ENCODE measurements at places on chromosomes 7 and 10.

DNA sequence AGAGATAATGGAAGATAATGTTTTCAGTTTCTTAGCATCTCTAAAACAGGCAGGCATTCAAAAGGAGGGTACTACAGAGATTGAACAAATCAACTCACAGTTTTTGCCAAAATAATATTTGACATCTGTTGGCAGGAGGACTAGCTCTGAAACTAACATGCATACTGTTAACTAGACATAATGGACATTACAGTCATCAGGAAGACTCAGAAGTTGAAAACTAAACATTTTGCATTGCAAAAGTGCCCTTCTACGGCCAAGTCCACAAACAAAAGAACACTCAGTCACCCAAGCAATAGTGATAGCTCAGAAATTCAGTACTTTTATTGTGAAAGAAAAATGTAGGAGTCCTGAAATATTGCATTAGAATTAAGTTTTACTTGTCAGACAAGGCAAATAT lies 399.0 kb downstream of the HGF start:
- DNase-seq, result no peak

DNA sequence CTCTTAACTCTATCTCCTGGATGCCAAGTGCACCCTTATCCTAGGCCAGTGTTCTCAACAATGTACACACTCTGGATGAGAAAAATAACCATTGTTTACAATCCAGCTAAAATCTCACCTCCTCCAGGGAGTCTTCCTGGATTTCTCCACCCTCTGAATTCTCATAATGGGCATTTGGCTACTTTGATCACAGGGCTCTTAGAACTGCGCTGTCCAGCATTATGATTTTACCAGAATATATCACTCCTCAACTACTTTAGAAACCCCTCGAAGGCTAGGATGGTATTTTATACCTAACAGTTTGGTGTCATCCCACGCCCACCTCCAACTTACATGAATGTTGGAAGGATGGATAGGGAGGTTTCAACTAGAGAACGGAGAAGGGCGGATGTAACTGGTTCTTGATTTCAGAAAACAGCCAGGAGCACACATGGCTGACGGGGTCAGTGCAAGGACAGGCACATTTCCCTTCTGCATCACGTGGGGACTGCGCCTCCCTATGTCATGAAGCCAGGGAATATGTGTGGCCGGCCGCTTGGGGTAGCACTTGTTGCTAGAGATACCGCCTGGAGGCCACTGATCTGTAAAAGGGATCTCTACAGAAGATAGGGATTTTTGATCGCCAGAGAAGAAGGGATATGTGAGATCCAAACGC lies 1.2 kb upstream of the ATP6V0E2 start:
- DNase-seq, result peak; percentile 87

GRCh38 chr10:110058212-110058611 lies 50.4 kb downstream of the ADD3 start:
- DNase-seq, result no peak

DNA sequence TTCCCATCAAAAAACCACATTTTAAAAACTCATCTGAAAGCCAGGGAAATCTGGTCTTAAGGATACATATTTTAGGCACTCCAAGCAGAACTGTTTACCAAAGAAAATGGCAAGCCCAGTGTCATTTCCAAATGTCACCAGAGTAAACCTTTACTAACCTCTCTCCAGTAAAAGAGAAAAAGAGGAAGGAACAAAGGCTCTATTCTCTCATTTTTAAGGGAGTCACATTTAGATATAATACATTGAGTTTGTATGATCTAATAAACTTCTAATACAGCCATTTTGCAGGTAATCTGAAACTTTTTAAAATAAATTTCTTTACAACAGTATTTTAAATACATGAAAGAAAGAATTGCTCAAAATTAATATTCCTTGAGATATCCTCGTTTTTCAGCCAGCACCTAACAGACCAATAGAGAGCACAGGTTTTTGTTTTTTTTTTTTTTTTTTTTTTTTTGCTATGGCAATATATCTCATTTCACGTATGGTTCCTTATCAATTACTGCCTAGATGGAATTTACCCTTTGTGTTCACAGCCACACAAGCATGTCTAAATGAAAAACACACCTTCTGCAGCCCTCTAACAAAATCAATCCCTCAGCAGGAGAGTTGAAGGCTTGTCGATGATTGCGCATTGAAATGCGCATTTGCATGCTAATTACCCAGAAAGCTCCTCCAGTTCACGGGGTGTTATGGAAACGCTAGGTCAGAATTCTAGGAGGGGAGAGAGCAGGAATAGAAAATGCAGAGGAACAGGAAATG lies 39.8 kb upstream of the MSRB2 start:
- no peak for DNase-seq

DNA sequence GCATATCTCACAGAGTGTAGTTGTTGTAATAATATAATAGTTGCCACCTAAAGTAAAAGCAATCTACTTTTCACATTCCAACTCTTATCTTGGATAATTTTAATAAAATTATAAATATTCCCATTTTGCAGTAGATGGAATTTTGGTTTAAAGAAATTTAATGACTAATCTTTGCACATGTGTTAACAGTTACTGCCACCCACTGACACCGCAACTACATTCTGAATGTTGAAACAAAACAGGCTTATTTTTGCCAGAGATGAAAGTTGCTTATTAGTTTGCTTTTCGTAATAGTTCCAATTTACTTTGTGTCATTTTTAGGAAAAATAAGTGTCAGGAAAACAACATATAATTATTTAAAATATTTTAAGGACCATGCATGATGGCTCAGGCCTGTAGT lies 557.5 kb upstream of the PCDH15 start:
- DNase-seq, result no peak

DNA sequence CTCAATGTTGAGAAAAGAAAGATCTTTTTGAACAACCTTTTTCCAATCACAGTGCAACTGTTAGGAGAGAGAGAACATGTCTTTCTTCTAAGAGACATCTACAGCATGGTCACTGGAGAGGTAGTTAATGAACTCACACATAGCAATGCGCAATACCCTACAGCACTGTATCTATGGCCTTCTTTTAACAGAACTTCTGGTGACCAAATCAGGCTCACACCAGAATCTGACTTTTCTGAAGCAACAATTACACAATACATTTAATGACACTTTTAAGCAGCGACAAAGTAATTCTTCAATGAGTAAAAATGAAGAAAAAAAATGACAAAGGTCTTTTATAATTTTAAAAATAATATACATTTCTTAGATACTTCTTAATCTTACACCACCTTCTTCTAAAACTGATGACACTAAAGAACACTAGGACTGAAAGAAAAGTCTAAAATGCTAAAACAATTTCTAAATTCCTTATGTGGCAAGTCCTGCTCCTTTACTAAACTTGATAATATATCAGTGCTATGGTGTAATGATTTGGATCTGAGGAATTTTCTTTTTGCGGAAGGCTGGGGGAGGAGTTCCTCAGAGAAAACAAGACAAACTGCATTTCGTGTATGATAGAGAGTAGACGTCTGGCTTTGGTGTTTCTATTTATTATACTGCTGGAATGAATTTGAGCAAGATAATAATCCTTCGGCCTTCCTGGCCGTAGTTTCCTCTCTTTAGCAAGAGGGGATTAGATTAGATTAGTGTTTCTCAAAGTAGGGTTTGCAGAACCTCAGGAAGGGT lies 166.3 kb downstream of the ZNF438 start:
- no peak for DNase-seq

DNA sequence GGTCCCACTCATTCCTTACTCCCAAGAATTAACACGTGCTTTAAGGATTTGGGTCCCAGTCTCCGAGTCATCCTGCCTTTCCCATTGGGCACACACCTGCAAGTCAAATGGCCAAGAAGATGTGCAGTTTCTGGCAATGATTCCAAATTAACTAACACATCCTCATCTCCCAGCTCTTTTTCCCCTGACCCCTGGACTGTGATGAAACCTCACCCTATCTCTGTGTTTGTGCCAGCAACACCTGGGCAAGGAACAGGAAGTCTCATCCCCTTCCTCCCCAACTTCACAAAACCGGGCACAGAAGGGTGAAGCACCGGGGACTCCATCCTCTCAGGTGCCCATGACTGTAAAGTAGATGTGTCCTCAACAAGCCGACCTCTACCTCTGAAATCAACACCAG lies 54.8 kb downstream of the PLXNA4 start:
- DNase-seq, result no peak

GRCh38 chr10:99569961-99570360 lies 37.2 kb downstream of the NKX2-3 start:
- no peak for DNase-seq

DNA sequence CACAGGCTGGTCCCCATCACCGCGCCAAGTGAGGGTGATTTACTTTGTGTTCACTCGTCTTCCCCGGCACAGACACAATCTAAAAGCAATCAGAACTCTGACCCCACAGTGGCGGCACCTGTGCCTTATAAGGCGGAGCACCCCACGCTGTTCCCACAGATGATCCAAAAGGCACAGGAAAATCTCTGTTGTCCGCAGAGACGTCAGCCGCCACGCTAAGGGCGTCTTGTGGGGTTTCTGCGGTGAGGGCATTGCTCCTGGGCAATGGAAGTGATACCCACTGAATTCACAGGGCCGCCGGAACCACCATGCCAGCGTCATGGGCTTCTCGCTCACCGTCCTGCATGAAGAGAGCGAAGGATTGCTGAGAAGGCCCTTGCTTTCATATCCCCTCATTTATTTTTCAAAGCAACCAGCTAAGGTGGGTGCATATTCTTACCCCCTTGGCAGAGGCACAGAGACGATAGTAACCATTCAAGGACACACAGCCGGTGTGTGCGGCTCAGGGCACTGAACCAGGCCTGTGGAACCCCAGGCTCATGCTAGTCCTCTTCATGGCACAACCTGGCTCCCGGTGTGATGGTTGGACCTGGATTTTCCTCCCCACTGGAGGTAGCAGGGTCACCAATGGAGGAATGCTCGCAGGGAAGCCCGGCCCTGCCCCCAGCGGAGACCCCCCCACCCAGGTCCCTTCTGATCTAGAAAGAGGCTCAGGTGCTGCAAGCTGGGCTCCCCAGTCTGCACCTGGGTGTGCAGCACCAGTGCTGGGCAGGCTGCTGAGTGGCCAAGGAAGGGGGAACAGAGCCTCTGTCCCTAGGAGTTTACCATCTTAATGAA lies 279.0 kb downstream of the TCERG1L start:
- DNase-seq, result no peak

GRCh38 chr10:80168679-80169380 lies 36.3 kb downstream of the PLAC9 start:
- no peak for DNase-seq

DNA sequence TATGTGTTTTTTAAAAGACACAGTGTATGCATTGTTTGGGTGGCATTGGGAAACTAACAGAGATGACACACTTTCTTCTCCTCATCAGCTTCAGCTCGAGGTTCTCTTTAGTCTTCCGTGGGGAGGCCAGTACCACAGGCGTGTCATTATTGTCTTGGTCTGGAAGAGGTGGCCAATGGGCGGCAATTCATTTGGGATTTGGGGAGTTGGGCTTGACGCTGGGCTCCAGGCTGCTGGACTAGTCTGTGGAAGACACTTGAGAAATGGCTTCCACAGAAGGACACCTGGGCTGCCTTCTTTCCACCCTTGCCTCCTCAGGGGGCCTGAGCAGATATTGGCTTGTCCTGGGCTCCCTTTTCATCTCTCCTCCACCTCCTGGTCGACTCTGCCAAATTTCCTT lies 192.2 kb downstream of the SH2D4B start:
- no peak for DNase-seq

GRCh38 chr7:132164558-132165125 lies 411.6 kb downstream of the PLXNA4 start:
- DNase-seq, result no peak

DNA sequence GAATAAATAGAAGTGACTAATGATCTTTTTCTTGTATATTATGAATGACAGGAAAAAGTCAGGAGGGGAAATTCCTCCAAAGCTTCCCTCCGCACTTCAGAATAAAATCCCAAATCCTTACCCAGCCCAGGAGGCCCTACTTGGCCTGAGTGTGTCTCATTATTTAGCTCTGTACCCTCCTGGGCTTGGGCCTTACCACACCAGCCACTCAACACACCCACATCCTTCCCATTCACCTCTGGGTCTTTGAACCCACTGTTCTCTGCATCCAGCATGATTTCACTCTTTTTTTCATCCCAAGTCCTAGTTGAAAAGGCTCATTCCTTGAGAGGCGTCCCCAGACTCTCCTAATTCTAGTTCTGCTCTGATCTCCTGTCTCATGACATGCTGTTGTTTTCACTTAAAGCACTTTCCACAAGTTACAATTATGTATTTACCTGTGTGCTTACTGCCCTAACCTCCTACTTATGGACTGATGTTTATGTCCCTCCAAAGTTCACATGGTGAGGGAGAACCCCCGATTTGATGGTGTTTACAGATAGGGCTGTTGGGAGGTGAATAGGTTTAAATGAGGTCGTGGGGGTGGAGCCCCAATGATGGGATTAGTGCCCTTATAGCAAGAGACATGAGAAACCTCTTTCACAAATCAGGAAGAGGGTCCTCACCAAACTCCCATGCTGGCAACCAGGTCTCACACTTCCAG lies 6.4 kb downstream of the NOD1 start:
- no peak for DNase-seq

DNA sequence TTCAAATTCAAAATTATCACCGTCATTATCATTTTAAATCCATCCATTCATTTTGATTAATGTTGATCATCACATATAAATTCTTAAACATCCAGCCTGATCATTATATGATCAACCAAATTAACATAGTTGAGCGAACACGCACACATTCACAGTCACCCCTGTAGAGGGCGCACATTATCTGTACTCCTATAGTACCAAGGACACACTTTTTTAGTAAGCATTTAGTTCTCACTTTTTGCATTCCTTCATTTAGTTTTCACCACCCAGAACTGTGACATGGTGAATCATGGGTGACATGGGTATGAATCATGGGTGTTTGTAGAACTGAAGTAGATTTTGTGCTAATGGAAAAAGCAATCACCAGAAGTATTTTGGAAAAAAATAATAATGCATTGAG lies 26.0 kb upstream of the ZNF735 start:
- DNase-seq, result no peak
